Hepatic stellate cell (primary cell): ENCODE measurements at places on chromosomes 4 and X.

DNA sequence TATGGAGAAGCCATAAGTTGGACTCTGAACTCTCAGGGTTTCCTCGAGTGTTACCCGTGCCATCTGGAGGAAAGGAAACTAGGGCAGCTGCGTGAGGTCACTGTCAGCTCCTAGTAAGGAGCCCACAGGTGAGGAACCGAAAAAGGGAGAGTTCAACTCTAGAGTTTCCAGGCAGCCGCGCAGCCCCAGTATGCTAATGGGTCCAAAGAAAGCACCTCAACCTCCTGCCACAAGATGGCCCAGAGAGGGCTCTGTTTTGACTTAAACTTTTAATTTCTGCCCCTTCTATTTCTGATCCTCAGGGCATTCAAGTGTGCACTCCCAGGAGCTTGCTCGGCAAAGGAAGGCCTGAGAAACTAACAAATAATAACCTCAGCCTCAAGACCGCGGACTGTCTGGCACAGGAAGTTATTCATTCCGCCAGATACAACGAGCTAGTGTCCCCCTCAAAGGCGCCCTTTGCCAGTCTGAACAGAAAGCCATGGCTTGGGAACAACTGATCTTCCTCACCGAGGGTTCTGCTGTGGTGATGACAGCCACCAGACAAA, 13.9 kb downstream of the SCARB2 start:
- DNase-seq, result no peak

- DNase-seq, result no peak
Measured at GRCh38 chr4:155207534-155208257, 740 bp upstream of the NPY2R start.

DNA sequence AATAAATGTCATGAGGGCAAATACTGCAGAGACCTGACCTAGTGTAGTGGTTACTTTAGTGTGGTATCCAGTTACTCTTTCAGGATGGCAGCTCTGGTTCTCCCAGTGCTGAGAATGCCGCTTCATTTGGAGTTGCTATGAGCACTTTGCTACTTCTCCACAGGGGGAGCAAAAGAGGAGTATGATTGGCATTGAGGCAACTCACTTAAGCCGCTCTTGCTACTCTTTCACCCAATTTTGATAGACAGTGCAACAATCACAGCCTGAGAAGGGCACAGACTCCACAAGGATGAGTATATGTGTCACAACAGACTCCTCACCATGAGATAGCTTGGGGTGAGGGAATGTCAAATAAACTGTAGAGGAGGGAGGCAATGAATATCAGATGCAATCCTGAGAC, 81.2 kb downstream of the NPY1R start:
- DNase-seq, result peak; percentile 5

DNA sequence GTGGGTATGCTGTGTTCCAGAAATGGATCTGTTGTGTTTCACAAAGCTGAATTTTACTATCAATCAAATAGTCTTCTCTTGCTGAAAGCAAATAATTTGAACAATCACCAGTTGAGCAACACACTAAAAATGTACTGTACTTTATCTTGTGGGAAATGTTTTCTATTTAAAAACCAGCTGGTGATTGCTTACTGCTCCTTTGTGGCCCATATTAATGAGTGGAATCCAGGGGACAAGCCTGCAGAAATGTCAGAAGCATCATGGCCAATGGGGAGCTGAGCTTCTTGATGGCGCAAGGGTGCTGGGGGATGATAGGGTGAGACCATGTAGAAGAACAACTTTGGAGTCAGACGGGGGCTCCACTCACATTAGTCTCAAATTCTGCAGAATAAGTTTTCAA, 346.2 kb downstream of the ARHGAP10 start:
- no peak for DNase-seq

- DNase-seq, result no peak
Measured at GRCh38 chr4:153616006-153616555, 68.0 kb upstream of the TLR2 start.
